CMK (cell line): ENCODE measurements at places on chromosomes 2 and 18.

DNA sequence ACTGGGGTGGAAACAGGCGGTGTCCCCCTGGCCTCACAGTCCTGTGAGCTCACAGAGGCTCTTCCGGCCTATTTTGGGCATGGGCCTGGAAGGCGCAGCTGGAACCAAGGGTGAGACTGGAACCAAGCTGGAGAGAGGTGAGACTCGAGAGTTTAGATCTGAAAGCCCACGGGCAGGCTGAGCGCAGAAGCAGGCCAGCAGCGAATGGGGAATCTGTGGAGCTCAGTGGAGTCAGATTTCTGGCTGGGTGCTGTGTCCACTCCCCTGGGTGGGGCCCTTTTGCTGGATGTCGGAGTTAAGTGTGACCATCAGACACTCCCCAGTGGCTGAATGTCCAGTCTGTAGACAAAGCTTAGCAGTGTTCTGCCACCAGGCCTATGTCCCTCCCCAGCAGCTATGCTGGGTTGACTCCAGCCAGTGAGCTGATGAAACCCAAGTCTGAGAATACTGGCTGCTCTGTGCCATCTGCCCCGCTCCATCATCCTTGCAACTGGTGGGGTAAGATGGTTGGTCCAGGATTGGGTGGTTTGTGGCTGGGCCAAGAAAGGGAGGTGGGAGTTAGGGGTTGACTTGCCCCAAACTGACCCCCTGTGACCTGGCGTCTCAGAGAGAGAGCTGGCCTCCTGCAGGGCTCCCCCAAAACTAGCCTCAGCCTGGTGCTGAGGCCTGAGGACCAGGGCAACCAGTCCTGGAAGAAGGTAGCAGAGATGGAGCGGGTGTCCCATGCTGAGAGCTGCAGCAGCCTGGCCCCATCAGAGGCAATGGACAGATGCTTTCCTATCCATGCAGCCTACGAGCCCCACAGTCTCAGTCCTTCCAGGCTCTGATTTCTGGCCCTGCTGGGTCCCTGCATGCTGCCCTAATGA, 34.4 kb downstream of the CYP26B1 start:
- DNase-seq, result no peak

- DNase-seq, result no peak
Measured at GRCh38 chr2:221600388-221600787, 28.3 kb upstream of the EPHA4 start.

DNA sequence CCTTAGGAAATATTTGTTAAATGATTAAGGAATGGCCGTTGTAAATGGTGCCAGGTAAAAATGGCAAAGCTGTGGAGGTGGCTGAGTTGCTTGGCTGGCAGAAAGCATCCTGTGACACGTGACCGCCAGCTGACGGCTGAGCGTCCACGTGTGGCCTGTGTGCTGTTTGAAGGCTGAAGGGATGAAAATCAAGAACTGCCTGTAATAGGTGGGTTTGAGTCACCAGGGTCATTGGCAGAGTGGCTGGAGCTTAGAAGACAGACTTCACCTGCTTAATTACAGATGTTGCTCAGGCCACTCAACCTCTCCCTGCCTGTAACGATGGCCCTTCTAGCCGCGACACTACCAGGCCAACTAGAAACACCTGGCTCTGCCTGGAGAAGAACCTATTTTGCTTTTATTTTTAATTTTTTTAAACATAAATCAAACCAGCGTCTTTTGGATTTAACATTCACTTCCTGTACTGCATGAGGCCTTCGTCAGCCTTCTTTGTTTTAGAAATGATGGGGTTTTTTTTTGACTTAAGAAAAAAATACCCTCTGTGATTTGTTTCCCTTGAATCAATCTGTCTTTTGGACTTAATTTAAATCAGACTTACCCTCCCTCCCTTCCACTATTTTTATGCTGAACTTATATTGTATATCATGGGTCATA, 206.5 kb downstream of the PRKCE start:
- no peak for DNase-seq

GRCh38 chr2:154565433-154565832, 133.1 kb upstream of the KCNJ3 start:
- no peak for DNase-seq

DNA sequence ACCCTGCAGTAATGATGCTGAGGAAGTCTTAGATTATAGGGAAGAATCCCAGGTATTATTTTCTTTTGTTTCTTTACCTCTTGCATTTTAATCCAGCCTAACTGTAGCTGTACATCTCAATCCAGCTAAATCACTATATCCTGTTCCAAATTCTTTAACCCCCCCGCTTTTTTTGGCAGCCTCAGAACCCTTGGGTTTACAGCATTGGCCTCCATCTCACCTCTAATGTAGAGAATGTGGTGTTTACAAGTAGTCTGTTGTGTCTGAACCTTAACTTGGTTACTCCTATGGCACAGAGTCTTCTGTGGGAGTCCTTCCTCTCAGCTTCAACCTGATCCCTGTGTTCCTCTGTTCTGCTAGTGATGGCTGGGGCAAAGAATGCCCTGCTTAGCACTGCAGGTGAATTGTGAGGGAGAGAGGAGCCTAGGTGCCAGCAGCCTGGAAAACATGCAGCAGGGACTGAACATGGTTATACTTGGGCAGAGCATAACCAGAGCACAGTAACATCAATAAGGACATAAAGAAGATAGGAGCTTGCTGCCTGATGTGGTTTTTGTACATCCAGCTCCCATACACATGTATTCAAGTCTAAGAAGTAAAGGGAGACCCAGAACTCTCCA, 130.2 kb downstream of the FAM124B start:
- no peak for DNase-seq

GRCh38 chr18:40035966-40036365, 1919.1 kb upstream of the PIK3C3 start:
- DNase-seq, result no peak

DNA sequence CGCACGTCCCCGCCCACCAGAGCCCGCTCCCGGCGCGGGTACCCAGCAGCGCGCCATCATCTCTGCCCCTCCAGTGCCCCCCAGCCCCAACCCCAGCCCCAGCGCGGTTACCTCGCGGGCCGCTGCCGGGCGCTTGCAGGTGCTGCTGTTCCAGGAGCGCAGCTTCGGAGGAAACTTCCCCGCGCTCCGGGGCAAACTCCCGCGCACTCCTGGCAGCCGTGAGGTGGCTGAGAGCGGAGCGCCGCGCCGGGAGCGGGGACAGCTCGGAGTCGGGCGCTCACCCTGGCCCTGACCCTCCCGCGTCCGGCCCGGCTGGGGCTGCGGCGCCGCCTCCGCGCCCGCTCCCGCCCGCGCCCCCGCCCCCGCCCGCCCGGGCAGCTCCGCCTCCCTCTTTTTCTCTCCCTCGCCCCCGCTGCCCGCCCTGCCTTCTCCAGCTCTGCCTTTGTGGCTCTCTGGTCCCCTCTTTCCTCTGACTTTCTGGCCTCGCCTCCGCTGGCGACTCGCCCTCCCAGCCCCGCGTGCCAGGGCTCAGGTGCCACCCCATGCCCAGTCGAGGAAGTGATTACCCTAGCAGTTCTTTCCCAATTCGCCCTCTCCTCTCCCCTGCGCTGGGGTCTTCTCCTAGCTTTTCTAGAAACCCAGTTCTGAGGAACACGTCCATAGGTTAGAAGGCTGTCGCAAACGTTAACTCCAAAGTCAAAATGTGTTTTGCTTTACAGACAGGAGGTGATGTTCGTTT, at the start of gene CHST9:
TSS of gene CHST9 (minus strand) at position 284 of the 739 bp plus-strand sequence. CDS start 42,499 bp downstream, outside the sequence.
- DNase-seq, result no peak

- DNase-seq, result no peak
Measured at GRCh38 chr2:45986509-45986908, 310.7 kb upstream of the EPAS1 start.

GRCh38 chr2:207688597-207688996, 22.8 kb upstream of the CCNYL1 start:
- no peak for DNase-seq
